ENCODE measurements at places on chromosomes 6 and 20. TPM values are rescaled to one million over a fixed set of nuclear protein-coding genes. Genes with fewer than 3 reads are reported as not detected.

HSPA12B gene
- polyA plus RNA-seq, result 8.9 TPM

SLC2A10 gene
- 4.6 TPM for polyA plus RNA-seq

BMP5 gene
- polyA plus RNA-seq, result 1.6 TPM

HRH3 gene
- polyA plus RNA-seq, result not detected

HSPA1B gene
- polyA plus RNA-seq, result 114 TPM
